ENCODE measurements at places on chromosomes 4 and X.

DNA sequence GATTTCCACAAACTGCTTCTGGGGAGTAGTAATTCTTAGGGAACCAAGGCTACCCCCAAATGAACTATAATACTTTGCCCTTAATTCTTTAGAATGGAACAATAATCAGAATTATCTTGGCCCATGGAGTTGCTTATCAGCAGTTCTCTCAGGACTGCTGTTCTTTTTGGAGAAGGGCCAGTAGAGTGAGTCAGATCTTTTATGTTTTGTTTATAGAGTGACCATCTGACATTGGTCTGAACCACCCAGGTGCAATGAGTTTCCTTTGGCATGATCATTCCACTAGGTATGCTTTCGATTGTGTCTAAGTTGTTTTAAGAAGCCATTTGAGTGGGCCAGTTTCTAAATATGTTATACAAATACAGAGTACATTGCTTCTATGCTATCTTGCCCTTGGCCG is 31.8 kb downstream of the PRRG1 start:
- no peak for DNase-seq

- no peak for DNase-seq
Measured at GRCh38 chr4:14299166-14299565, 671.6 kb upstream of the BOD1L1 start.

DNA sequence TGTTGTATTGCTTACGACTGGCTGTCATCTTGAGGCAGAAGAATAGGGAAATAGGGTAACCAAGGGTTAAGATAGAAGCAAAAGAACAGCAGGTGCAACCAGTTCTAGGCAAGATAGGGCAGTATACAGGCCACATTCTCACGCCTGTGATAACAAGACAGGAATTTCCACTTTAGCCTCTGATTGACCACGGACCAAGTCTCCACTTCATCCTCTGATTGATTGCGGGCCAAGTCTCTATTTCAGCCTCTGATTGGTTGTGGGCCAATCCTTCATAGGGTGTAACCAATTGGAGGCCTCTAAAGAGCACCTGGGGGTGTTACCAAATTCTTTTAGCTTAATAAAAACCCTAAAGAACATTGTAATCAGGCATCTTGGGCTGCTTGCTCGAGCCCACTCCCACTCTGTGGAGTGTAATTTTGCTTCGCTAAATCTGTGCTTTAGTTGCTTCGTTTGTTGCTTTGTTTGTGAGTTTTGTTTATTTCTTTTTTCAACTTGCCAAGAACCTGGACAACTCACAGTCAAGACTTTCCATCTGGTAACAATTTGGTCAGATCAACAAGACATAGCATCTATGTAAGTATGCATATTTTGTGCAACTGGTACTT is 8.7 kb upstream of the TBC1D9 start:
- no peak for DNase-seq

- DNase-seq, result no peak
Measured at GRCh38 chr4:107721436-107722100, 1.5 kb upstream of the PAPSS1 start.

- no peak for DNase-seq
Measured at GRCh38 chr4:77174426-77174825, 17.4 kb downstream of the CCNG2 start.

DNA sequence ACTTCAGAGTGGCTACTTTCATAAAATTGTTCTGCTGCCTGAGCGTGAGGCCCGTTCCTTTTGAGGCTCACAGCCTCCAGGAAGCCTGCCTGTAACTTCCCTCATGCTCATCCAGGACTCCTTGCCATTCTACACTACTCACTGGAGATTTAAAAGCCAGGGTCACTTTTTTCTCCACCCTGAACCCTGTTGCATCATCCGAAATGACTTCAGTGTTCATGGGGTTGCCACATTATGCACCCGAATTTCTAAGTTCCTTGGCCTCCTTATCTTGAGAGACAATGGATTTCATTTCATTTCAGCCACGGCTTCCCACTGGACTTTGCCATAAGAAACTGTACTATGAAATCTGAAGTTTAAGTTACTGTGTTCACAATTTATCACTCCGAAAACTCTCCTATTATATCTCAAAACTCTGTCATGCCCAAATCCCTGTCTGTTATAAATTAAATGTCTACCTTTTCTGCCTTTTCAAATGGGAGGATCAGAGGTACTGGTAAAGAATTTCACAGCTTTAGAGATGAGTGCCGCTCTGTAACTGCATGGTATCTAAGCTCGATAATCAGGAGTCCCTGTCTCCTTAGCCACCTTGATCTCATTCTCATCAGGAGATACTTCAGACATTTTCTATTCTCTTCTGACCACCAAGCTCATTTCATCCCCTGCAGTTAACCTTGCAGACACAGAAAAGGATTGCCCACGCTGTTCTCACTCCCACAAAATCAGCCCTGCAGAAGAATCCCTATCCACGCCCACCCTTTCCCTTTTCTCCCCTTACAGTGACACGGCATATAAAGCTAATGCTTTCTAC is 59.9 kb downstream of the TRIML1 start:
- DNase-seq, result no peak

DNA sequence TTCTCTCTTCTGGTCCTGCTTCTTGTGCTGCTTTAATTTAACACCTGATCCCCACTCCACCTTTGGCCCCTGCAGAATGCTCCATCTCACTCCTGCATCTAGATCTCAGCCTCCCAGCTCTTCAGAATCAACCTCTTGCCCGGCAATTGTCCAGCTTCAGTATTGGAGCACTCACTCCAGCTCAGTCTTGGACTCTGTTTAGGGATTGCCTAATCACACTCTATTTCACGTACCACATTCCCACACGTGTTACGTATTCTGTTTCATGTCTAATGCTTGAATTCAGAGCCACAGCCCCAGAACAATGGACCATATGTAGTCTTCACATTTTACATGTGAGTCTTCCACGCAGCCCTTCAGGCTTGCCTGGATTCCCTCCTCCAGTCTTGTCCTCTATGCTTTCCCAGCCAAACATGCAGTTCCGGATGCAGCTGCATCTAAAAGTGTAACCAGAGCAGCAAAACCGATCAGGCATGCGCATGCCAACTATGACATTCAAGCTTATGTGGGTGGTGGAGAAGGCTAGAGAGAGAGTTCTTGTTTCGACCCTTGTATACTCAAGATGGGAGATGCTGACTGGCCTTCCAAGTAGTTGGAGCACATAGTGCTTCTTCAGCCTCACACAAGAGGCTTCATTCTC is 105.2 kb upstream of the FAM9A start:
- DNase-seq, result no peak

DNA sequence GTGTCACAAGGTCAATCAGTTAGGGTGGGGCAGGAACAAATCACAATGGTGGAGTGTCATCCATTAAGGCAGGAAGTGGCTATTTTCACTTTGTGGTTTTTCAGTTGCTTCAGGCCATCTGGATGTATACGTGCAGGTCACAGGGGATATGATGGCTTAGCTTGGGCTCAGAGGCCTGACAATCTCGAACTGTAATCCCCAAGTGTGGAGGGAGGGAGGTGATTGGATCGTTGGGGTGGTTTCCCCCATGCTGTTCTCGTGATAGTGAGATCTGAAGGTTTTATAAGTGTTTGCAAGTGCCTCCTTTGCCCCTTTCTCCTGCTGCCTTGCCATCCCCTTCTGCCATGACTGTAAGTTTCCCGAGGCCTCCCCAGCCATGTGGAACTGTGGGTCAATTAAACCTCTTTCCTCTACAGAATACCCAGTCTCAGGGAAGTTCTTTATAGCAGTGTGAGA is 36.7 kb upstream of the STS start:
- no peak for DNase-seq

- DNase-seq, result no peak
Measured at GRCh38 chr4:149465955-149466354, 349.7 kb downstream of the IQCM start.

DNA sequence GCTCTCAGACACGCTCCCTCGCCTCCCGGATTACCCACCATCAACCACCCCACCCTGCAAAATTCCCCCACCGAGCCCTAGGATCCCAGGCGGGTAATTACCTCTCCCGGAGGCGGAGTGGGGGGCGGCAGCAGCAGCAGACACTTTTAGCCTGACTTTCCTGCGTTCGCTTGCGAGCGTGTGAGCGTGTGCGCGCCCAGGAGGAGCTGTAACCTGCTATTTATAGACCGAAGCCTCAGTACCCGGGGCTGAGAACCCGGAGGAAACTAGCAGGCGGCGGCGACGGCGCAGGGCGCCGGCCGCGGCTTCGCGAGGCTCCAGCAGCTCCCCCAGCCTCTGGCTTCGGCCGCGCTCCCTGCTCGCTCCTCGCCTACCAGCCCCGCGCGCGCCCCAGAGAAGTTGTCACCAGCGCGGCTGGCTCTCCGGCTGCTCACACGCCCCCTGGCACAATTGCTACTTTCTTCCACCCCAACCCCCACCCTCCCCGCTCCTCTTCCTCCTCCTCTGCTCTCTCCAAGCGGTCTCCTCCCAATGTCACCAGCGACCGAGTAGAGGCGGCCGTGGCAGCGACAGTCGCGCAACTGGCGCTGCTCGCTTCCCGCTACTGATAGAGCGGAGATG is at the start of gene INPP4B:
INPP4B (minus strand) TSS at position 194 of the 621 bp plus-strand sequence.
- DNase-seq, result no peak

GRCh38 chr4:157226601-157227000 is 6.1 kb downstream of the GRIA2 start:
- no peak for DNase-seq

DNA sequence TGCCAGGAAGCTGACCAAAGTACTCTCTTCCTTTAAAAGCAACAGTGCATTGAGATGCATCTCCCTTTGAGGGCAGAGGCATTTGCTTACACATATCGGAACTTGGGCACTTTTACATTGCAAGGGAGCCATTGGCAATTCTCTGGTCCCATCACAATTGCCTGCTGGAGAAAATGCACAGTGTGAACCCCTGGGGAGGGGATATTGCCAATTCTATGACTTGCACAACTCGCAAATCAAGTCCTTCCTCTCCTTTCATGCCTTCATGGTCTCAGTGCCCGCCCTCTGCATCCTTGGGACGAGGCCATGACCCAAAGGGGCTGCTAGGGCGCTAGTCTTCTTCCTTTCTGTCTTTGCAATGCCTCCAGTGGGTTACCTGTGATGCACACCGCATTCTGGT is 14.9 kb upstream of the PDZD4 start:
- no peak for DNase-seq

DNA sequence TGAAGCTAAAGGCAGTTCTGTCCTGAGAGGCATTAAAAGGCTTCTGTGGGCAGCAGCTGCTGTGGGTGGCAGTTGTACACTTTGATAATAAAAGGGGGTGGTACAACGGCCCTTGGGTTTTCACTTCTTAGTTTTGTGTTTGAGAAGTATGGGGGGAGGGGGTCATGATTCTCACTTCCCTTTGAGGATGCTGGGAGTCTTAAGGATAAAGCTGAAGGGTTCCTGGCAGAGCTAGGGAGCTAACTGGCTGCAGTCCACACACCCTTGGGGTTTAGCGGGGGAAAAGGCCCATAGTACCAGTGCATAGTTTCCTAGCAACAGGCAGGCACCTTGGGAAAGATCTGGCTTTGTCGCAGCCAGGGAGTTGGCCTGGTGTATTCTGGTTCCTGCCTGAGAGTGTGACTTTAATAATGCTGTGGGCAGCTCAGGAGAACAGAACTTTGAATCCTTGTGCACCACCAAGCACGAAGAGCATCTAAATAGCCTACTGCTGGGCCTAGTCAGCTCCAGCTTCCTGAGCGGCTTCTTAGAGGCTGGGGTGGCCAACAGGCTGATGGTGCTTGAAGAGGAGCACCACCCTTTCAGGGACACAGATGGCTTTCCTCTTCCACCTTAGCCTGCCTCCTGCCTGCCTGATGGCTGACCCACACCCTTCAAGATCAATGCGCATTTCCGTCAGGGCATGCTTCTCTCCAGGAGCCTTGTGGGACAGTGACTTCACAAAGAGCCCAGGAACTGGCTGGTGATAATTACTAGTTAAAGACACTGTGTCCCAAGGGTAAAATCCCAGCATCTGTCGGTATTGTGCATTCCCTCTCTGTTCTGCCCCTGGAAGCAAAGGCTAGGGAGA is 12.5 kb downstream of the ZBTB33 start:
- DNase-seq, result peak; percentile 6

- DNase-seq, result no peak
Measured at GRCh38 chrX:67648361-67648760, 104.5 kb downstream of the AR start.

DNA sequence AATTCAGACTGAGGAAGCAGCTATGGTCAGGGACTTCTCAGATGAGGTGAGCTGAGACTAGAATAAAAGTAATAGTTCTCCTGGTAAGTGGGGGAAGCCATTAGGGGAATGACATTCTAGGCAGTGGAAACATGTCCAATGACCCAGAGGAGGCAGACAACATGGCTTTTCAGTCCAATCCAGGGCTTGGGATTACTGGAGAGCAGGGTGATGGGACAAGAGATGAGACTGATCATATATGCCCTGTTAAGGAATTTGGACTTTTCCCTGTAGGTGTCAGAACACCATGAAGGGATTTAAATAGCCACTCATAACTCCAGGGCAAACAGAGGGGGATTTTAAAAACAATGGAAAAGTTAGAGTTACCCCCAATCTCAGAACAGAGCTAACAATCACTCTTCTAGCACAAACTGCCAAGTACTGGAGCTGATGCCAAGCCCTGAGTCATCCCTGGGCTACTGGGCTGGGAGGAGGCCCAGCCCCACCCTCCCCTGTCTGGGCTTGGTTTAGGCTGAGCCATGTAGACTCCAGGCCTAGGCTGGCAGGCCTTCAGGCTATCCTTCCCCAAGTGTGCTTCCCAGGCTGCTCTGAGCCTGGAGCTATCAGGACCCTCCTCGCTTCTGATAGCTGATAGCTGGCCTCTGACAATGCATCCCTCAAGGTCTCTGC is 22.7 kb upstream of the MSN start:
- no peak for DNase-seq

- DNase-seq, result no peak
Measured at GRCh38 chr4:21680326-21680898, 268.2 kb downstream of the KCNIP4 start.

DNA sequence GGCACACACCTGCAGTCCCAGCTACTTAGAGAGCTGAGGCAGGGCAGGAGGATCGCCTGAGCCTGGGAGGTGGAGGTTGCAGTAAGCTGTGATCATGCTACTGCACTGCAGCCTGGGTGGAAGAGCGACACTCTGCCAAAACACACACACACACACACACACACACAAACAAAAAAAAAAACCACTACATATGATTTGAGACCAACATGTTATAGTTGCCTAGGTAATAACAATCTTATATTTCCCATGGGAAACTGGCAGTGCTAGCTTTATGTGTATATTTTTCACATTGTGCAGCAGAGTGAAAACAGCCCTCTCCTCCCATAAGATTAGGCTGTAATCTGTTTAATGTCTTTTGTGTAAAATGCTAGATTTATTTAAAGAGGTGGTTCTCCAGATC is 3.1 kb upstream of the FAM241A start:
- no peak for DNase-seq

Data from NCI-H2171 (cell line).